H1 (cell line): ENCODE measurements at places on chromosomes 7 and 10. TPM values are rescaled to one million over a fixed set of nuclear protein-coding genes. Genes with fewer than 3 reads are reported as not detected.

The EN2 gene
- total RNA-seq = not detected in 2 replicates

The NEUROD6 gene
- total RNA-seq = not detected in 2 replicates

The MOGAT3 gene
- 0.82 TPM in 1 of 2 replicates, not detected in the other for total RNA-seq

The LRMDA gene
- total RNA-seq = 0.86 and 2.4 TPM in 2 replicates

The MRC1 gene
- total RNA-seq = 0.06 and 0.11 TPM in 2 replicates

The ATG9B gene
- 2.3 and 2.6 TPM in 2 replicates for total RNA-seq
